ENCODE measurements at places on chromosomes 13 and 19.

DNA sequence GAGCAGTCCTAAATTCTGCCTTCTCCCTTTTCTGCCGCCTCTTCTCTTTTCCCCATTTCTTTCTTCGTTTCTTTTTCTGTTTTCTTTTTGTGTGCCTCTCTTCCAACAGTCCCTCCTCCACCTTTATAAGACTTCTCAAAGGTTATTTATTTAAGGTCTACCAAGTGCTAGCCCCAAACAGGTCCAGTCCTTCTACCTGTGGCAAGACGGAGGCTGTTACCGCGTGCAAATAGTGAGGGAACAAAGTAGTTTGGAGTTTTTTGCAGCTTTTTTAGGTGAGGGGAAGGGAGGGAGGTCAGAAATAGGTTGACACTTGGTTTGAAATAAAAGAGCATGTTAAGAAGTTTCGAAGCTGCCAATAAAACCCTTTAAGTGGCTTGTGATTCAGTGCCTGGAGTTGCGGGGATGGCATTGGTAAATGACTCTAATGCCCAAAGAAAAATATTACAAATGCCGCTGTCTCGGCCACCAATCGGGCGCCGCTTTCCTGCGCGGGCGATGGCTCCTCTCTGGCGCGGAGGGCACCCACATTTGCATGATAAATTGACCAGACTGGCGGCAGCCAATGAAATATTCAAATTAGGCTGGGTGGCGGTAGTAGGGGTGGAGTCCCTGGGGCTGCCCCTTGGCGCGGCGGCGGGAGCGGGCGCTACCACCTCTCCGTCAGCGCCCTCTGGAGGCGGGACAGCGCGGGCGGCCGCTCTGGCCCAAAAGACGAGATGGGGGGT, 7.5 kb upstream of the TSHZ3 start:
- peak; percentile 65 for DNase-seq

- no peak for DNase-seq
These were observed 844 bp downstream of the ARRDC2 start for GRCh38 chr19:18008814-18009213.

DNA sequence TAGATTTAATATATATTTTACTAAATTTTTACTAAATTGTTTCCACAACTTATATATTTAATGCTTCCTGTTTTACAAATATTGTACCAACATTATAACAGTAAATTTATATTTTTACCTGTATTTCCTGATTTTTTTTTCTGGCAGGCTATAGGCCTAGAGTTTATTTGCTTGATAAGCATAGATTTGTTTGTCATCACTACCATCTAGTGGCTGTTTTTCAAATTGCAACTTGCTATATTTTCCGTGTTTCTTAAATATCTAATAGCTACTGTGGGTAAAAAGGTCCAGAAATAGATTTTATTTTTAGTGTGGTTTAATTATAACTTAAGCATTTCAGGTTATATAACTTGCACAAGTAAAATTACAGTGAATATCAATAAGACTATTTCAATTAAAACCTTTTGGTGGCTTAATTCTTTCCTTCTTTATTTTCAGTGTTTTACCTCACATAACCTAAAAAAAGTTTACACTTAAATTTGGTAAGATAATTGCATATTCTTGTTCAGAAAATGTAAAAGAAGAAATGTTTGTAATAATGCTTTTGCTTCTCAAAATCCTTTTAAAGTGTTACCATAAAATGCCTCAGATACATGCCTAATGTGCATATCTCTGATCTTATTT, 60.6 kb downstream of the NDFIP2 start:
- DNase-seq = no peak

DNA sequence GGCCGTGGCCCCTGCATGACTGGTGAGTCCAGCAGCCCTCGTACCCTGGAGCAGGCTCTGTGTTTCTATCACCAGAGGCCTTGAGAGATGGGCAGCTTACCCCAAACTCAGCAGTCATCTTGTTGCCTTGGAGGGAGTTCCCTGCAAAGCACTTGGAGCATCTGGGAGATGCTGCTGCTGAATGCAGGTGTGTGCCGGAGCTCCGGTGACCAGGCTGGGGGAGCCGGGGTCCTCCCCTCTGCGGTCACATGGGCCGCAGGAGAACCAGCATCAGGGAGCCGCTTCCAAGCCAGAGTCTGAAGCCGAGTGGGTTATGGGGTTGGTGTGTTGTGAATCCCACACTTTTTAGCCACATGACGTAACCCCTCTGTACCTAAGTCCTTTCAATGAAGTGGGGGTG, 82.8 kb downstream of the TEX29 start:
- DNase-seq = no peak

DNA sequence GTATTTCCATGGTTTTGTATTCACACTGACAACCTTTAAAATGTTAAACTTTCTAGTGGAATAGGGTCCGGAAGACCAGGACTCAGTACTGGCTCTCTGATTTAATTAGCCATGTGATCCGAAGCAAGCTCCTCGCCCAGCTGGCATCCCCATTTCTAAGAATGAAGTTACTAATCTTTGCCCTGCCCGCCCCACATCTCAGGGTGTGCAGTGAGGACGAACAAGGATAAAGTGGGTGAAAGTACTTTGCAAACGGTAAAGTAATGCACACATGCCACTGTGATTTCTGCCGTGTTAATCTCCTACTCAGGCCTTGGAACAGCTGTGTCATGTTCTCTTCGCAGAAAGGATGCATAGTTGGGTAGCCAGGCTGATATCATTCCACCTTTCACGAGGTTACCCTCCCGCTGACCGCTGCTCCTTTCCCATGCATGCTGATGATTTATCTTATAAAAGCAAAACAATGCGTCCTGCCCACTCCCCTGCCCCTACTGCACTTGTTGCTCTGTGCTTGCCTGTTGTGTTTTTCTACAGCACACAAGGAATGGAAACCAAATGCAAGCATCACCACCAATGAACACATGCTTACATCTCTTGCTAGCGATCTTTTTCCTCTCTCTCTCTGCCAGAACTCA, 539.0 kb downstream of the EFNB2 start:
- no peak for DNase-seq

GRCh38 chr19:54659300-54659699, 3.5 kb upstream of the LILRB4 start:
- DNase-seq = no peak

DNA sequence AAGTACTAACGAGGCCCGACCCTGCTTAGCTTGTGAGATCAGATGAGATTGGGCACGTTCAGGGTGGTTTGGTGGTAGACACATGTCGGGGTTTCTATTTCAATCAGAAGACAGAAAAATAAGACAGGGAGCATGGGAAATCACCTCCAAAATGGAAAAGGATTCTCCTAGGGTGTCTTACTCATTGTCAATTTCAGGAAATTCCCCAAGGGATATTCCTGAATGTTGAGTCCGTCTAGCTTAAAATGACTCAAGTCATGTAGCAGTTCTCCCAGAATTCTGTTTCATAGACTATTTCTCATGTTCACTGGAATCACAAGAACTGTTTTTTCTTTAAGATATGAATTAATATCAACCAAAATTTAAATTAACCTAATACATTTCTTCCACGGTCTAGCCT, 380.1 kb downstream of the EFNB2 start:
- no peak for DNase-seq

DNA sequence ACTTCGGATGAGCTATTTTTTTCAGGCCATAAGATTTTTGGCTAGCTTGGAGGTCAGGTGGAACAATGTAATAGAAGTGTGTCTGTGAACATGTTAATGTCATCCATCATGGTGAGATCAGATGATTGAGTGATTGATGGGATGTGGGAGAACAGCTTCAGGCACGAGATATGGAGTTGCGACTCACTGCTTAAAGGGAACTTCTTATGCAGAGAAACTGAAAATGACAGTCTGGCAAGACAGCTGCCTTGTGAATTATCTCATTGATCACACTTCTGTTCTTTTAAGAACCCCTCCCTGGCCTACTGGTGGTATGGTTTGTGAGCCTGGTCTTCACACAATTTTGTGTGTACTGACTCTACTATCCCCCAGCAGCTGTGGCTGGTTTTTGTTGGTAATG, 96.0 kb downstream of the OLFM4 start:
- no peak for DNase-seq

DNA sequence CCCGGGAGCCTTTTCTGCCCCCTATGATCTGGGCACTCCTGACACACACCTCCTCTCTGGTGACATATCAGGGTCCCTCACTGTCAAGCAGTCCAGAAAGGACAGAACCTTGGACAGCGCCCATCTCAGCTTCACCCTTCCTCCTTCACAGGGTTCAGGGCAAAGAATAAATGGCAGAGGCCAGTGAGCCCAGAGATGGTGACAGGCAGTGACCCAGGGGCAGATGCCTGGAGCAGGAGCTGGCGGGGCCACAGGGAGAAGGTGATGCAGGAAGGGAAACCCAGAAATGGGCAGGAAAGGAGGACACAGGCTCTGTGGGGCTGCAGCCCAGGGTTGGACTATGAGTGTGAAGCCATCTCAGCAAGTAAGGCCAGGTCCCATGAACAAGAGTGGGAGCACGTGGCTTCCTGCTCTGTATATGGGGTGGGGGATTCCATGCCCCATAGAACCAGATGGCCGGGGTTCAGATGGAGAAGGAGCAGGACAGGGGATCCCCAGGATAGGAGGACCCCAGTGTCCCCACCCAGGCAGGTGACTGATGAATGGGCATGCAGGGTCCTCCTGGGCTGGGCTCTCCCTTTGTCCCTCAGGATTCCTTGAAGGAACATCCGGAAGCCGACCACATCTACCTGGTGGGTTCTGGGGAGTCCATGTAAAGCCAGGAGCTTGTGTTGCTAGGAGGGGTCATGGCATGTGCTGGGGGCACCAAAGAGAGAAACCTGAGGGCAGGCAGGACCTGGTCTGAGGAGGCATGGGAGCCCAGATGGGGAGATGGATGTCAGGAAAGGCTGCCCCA, 8.5 kb upstream of the CEACAM7 start:
- no peak for DNase-seq

DNA sequence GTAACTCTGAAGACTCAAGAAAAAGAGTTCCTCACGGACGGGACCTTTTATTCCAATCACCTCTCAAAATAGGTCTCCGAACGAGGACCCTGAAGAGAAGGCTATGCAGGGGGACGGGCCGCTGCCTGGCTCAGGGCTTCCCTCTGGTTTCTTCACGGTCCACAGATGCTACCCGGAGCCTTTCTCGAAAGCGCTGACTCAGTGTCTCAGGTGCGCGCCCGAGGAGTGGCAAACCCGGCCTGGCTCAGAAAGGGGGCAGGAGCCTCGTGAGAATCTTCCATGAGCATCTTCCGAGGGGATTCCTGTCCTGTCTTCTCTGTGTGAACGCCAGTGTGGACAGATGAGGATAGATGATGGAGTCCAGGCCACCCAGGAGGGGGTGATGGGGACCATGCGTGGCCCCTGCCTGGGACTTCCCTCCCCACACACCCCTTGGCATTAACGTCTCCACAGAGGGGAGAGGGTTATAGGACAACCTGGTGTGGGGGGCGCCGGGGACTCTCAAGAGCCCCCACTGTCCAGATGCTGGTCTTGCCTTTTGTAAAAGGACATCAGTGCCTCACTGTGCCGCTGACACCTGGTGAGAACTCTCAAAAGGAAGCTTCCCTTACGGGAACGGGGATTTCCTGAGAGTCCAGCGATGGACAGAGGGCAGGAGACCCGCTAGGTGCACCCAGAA, 16.5 kb downstream of the LSM4 start:
- no peak for DNase-seq

- no peak for DNase-seq
These were observed 1165.3 kb downstream of the EFNB2 start for GRCh38 chr13:105370011-105370650.

DNA sequence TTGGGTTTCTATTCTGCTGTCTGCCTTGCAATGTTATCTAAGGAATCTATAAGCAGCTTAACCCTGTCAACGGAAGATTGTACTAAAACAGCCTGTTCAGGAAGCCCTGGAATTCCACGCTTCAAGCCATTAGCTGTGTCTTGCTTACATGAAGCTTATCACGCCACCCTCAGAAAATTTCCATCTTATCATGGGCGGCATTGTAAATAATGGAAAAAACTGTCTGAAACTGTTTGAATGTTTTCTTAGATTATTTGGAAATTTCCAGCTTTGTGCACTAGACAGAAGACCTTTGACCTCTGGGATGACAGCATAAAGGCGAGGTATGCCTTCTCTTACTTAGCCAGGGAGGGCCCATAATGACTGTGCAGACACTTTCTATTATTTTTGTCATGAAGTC, 319.7 kb downstream of the KCNRG start:
- no peak for DNase-seq

- DNase-seq = no peak
These were observed 769.9 kb upstream of the SLITRK6 start for GRCh38 chr13:86569119-86569518.

DNA sequence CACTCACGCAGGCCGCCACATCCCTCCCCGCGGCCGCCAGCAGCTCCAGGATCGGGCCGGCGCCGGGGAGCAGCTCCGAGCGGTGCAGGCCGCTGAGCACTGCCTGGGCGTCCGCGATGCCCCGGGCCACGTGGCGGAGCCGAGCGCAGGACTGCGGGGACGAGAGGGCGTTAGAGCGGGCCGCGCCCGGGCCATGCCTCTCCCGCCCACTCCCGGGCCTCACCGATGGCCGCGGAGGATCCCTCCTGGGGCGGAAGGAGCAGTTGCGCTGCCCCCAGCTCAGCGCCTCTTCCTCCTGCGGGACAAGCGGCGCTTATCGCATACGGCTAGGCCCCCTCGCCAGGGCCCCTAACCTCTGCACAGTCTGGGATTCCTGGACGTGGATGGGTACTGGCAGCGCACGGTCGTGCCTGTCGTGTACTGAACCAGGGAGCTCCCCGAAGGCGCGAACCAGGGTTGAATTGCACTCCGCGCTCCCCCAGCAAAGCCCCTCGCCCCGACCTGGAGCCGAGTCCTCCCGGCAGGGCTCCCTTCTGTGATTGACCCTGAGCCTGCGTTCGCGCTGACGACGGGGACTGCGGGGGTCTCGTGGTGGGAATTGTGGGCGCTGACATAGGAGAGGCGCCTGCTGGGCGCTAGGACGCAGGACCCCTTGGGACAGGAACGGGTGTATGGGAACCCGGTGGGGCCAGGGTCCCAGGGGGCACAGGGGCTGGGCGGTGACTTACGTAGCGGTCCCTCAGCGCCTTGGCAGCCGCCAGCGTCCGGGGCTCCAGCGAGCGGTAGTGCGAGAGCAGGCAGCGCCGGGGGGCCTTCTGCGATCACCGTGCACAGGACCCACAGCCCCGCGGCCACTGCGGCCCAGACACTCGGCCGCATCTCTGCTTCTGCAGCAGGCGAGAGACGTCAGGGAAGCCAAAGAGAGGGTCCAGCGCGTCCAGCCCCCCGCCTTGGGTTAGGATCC, 673 bp downstream of the IFNL4 start:
- DNase-seq = peak; percentile 28

- no peak for DNase-seq
These were observed 11.6 kb downstream of the TMPRSS9 start for GRCh38 chr19:2371656-2372055.

GRCh38 chr19:53045536-53045935, 996 bp downstream of the ERVV-2 start:
- DNase-seq = no peak

GRCh38 chr19:43672061-43672679, 2.2 kb upstream of the PLAUR start:
- DNase-seq = no peak

DNA sequence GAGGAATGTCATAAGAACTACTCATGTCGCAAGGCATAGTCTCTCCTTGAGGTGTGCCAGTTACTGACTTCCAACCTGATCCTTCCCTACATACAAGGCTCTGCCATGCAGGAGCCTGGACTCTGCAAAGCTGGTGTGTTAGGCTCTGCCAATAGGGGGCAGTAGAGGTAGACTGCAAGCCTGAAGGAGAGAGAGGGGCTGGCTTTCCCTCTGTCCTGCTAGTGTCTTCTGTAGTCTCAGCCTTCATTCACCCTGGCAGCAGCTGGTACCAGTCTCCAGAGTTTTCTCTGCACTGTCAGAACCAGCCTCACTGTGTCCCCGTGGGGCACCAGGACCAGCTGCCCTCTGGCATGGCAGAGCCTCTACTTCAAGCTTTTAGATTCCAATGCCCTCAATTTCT, 14.5 kb downstream of the SHISA2 start:
- peak; percentile 18 for DNase-seq

- DNase-seq = no peak
These were observed 10.3 kb upstream of the ZBTB7A start for GRCh38 chr19:4077007-4077374.
